Panc1 (cell line): ENCODE measurements at places on chromosomes 2 and 18.

- no peak for DNase-seq
Observed at GRCh38 chr2:217954971-217955740, 47.6 kb downstream of the TNS1 start.

DNA sequence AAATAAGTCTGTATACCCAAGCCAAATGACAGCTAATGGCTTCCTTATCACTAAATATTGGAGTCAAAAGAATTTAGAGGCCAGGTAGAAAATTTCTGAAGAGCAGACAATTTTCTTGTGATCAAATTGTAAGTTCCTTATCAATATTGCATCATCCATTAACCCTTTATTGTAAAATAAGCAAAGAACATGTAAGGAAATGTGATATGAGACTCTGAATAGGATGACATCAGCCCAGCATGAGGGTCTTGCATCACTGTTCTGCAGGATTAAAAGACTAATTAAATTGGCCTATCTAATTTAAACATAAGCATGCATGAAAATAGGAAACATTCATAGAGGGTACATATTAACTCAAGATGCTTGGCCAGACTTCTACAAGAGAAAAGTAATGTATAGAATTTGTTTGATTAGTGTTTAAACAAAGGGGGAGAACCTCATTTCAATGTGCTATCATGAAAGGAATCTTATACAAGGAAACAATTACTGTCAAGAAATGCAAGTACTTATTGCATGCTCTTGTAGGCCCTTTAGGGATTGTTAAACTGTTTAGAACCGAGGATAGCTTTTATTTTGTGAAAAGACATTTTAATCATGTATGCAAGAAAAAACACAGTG is 302.9 kb downstream of the PRKCE start:
- DNase-seq = no peak

GRCh38 chr2:101741775-101742520 is 44.4 kb downstream of the MAP4K4 start:
- no peak for DNase-seq

DNA sequence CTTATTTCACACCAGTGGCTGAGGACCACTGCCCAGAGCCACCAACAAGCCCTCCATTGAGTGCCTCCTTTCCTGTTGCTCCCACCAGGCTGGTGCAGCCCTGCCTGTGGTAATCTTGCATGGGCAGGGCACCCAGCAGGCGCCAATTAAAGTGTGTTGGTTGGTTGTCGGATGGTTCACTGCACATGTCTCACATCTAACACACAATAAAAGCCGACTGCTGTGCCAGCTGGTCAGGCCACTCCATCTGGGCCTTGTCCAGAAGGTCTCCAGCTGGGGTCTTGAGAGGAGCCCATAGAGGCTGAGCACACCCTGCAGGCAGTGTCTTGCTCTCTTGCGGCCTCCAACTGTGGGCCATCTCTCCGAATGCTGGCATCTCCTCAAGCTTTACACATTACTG is 494.8 kb upstream of the KLHL29 start:
- DNase-seq = no peak

DNA sequence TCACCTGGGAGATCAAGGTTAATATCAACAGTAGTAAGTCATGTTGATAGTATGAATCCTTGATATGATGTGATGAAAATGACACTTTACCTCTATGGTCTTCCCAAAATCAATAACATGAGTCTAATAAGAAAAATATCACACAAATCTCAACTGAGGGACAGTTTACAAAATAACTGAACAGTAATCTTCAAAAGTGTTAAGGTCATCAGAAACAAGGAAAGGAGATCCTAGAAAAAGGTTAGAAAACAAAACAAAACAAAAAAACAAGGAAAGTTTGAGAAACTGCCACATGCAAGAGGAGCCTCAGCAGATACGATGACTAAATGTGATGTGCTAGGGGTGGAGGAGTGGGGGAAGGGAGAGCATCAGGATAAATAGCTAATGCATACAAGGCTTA is 16.2 kb downstream of the MCEE start:
- DNase-seq = no peak

DNA sequence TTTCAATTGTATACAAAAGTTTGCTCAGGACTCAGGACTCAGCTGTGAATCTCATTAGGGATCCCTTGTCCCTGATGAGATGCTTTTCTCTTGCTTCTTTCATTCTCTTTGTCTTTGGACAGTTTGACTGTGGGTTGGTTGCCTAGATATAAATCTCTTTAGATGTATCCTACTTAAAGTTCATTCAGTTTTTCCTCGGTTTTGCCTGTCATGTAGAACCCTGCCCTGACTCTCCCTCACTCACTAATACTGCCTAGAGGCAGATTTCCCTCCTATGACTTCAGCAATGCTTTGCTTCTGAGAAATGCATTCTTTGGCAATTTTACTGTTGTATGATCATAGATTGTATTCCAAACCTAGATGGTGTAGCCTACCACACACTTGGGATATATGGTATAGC is 421.4 kb upstream of the TCF4 start:
- DNase-seq = no peak

DNA sequence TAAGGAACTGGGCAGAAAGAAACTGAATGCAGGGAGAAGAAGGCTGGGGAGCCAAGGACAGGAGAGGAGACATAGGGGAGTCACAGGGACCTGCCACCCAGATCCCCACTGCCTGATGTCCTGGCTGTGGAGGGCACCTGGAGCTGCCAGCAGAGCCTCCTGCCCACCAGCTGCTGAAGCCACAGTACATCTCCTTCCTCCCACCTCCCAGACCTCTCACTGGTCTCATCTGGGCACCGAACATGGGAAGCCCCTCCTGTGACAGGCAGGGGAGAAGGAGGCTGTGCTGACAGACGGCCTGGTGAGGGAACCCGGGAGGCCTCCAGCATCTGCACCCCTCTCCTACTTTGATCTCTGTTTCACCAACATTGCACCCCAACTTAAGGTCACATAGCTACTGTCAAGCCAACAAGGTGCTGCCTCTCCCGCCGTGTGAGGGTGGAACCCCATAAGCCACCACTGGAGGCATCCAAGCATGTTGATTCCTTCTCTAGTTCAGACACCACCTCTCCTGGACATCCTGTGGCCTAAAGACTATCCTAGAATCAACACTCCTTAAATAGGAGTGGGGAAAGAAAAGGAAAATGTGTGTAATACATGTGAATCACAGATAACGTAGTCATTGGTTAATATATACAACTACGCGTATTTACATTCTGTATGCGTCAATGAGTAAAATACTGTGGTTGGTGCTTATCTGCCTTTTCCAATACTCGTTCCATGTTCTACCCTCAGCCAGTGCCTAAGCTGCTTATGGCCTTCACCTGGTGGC is 3.5 kb upstream of the RNPEPL1 start:
- no peak for DNase-seq
